GM23248 (cell line): ENCODE measurements at places on chromosomes 16 and 17.
A peak's percentile ranks its signal among the peaks of the same experiment; 100 is the strongest.

DNA sequence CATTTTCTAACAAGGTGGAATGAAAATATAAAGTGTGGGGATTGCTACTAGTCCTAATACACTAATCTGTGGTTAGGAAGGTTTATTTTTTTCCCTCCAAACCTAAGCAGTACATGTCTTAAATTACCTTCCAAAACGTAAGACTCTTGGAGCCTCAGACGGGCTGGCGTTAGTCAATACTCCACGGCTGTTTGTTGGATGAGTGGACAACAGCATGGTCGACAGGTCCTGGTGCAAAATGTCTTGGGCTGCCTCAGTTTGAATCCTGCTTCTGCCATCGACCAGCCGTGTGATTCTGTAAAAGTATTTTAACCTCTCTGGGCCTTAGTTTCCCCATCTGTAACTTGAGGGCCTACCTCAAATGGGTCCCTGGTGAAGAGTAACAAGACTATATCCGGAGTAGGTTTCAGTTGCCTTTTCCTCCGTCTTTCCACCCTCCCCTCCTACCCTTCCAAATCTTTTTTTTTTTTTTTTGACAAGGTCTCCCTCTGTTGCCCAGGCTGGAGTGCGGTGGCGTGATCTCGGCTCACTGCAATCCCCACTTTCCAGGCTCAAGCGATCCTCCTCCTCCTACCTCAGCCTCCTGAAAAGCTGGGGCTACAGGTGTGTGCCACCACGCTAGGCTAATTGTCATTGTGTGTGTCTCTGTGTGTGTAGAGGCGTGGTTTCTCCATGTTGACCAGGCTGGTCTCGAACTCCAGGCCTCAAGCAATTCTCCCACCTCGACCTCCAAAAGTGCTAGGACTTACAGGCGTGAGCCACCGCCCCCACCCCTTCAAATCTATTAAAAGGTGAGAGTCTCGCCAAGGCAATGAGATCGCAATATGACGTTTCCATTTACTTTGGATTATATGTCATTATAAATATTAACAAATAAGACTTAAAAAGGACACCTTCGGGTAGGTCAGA lies 5.8 kb downstream of the SCGB1C2 start:
- DNase-seq, result no peak

GRCh38 chr16:80743273-80743672 lies 61.1 kb downstream of the CDYL2 start:
- no peak for DNase-seq

GRCh38 chr16:77782694-77783093 lies 5.7 kb upstream of the VAT1L start:
- peak; percentile 32 for DNase-seq

DNA sequence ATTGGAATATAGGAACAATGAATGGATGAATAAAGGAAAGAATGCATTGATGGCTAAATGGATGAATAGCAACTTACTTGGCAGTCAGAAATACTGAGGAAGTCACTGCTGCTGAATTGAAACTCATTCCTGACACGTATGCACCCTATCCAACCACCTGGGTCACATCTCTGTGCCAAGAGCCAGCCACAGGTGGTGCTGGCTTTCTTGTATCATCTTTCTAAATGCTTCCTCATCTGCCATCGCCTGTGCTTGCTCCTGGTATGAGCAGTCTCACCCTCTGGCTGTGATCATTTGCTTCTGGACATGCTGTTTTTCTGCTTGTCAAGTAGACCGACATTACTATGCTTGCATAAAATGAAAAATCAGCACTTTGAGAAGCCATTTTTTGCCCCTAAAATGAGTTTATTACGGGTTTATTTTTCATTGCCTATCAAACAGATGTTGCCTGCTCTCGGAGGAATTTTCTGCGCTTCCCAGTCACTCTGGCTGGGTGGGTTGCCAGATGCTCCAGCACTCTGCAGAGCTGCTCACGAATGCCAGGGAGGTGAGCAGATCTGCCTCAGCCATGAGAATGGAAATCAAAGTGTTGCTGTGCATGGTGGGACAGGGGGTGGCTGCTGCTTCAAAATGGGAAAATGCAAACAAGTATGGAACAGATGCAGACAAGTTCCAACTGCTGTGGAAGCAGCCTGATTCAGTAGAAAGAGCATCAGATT lies 1349.6 kb upstream of the CDH8 start:
- no peak for DNase-seq

DNA sequence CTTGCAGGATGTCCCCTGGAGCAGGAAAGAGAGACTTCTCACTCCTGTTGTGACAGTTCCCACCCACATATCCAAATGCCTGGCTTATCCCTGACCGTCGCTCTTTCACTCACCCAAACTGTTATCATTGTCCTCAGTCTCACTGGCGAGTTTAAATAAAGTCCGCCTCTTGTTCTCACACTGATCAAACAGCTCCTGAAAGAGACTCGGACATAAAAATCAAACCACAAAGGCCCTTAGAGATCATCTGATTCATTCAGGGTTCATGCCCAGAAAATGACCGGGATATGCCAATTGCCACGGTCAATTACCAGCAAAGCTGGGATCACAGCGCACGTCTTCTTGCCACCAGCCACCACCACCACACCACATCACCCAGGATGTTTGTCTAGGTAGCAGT lies 19.9 kb downstream of the GGA3 start:
- peak; percentile 23 for DNase-seq

DNA sequence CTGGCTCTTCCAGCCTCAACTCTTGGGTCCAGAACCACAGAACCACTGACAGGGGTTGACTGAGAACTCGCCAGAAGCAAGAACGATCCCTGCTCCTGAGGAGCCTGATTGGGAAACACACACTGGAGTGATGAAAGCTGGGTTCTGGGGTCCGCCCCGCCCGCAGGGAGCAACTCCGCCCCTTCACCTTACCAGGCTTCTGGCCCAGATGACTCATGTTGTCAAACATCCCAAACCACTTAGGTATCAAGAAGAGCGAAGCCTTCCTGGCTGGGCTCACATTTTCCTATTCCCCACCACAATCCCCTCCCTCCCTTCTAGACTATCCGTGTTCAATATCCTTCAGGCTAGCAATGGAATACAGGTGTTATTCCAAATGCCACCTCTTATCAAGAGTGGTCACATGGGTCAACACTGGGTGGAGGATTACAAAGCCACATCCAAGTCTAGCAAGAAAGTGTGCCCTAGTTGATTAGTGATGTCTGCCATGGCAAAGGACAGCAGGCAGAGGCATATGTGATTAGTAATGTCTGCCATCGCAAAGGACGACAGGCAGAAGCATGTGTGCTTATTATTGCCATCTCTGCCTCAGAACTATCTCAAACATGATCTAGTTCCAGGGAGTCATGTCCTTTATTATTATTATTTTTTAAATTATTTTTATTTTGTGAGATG lies 70.5 kb downstream of the TIMM22 start:
- DNase-seq, result no peak

GRCh38 chr17:81489012-81489997 lies 23.3 kb downstream of the ACTG1 start:
- DNase-seq, result no peak

GRCh38 chr16:69393898-69394849 lies 8.4 kb upstream of the TERF2 start:
- DNase-seq, result peak; percentile 43

- no peak for DNase-seq
These were observed 632 bp downstream of the BAIAP3 start for GRCh38 chr16:1333854-1334700.

DNA sequence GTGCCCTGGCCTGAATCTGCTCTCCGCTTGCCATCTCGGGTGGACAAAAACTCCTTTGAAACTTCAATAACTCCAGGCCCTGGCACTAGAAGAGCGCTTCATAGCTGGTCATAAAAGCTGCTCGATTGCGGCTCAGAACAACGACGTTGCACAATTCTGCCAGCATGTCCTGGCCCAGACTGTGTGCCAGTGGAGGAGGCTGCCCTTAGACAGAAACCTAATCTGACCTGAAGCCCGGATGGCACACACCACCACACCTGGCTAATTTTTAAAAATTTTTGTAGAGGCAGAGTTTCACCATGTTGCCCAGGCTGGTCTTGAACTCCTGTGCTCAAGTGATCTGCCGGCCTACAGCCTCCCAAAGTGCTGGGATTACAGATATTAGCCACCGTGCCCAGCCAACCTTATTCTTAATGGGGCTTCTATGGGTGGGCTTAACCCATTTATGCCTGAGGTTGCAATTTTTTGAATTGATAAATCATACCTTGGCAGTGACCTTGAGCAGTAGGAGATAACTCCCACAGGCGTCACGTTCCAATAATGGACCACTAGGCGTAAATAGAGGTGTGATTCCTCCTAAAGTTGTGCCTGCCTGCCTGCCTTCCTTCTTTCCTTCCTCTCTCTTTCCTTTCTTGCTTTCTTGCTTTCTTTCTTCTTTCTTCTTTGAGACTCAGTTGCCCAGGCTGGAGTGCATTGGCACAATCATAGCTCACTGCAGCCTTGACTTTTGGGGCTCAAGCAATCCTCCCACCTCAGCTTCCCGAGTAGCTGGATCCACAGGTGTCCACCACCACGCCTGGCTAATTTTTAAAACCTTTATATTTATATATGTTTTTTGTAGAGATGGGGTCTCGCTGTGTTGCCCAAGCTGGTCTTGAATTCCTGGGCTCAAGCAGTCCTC lies 1.1 kb upstream of the PPL start:
- DNase-seq, result peak; percentile 53

GRCh38 chr16:75854152-75854551 lies 127.9 kb upstream of the CPHXL start:
- no peak for DNase-seq

GRCh38 chr17:12726131-12726530 lies 60.4 kb downstream of the MYOCD start:
- DNase-seq, result no peak

- no peak for DNase-seq
These were observed 42.9 kb downstream of the LITAF start for GRCh38 chr16:11543661-11544393.

DNA sequence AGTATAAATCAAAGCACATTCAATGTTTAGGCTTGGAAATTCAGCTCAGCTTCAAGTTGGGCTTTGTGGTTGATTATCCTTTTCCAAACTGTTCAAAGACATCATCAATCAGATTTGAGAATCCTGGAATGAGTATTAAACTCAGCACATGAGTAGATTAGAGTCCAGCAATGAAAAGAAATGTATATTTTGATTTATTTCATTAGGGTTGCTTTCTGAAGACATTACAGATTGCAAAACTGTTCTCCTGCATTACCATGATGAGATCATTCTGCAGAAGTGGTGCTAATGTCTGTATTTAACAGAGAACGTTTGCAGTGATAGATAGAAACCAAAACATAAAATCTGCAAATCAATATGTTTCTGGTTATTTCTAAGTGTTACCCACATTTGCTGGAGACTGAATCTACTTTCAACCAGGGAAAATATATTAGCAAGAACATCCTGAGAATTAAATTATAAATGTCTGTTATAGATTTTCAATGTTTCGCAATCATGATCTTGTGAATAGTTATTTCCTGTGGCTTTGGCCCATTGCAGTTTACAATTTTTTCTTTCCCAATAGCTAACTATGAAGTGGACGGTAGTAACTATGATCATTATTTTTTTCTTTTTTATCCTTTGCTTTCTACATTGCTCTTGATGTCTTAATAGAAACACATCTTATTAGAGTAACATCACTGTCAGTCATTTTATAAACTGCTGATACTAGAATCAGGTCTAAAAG lies 1125.7 kb upstream of the GOT2 start:
- peak; percentile 40 for DNase-seq

DNA sequence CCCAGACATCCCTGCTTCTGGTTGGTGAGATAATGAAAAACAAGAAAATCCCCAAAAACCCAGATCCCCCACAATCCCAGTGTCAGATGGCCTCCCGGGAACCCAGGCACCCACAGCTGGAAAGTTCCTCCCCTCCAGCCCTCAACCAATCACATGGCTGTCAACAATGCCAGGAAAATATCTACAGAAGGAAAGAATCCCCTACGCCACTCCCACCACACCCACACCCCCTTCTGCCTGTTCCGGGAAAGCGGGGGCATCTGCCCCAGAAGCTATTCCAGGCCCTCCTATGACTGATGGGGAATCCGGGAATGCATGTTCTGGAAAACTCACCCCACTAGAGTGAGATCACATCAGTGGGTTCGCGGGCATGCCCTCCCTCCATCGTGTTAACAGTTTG lies 1.8 kb downstream of the TMEM95 start:
- peak; percentile 18 for DNase-seq

- no peak for DNase-seq
These were observed 66.2 kb upstream of the MTMR4 start for GRCh38 chr17:58580671-58581070.

DNA sequence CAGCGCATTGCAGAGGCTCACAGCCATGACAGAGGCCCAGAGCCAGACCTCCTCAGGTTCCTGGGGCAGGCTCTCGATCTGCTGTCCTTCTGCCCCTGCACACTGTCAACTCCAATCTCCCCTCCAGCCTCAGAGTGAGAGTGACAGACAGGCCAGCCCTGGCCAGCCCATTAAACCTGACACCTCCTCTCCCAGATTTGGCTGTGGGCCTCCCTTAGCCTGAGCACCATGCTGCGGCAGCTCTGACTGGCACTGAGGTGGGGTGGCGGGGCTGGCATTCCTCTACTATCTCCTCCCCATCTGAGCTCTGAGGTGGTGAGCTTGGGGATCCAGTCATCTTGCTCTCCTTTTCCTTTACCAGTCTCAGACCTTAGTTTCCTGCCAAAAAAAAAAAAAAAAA lies 15.5 kb upstream of the C1QL1 start:
- no peak for DNase-seq

- DNase-seq, result no peak
These were observed 132.9 kb downstream of the USP31 start for GRCh38 chr16:23016368-23016767.

DNA sequence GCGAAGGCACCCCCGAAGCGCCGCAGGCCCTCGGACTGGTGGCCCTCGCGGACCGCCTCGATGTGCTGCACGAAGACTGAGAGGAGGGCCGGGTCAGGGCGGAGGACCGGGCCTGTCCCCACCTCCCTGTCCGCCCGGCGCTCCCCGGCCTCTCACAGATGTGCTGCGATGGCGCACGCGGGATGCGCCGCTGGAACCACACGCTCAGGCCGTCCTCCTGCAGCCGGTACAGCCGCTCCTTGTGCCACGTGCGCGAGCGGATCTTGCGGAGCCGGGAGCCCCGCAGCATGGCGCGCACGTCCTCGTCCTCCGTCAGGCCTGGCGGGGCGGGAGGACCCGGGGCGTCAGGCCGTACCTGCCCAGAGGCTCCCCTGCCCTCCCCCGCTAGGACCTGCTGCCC lies 11.3 kb downstream of the PLCD3 start:
- DNase-seq, result no peak

- DNase-seq, result no peak
These were observed 71.2 kb upstream of the MRTFB start for GRCh38 chr16:13999895-14000425.

DNA sequence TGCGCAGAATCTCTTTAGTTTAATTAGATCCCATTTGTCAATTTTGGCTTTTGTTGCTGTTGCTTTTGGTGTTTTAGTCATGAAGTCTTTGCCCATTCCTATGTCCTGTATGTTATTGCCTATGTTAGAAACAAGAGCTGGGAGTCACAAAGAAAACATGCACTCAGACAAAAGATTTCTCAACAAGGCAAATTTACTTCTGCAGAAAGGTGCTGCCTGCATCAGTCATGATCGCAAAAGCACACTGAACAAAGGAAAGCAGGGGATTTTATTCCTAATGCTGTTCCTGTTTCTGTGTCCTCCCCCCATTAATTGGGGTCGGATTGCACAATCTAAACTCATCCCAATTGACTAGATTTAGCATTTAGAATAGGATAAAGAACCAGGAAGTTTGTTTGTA lies 55.9 kb downstream of the ATF7IP2 start:
- no peak for DNase-seq
